ENCODE measurements at places on chromosomes 3 and 15. TPM values are rescaled to one million over a fixed set of nuclear protein-coding genes. Genes with fewer than 3 reads are reported as not detected.

The CKMT1B gene
- total RNA-seq: 31.4 TPM

The CILP gene
- 0.03 TPM for total RNA-seq

The SOX2 gene
- total RNA-seq: 228 TPM

- no peak for DNase-seq
- no peaks in the 10 kb centered on the region for H3K36me3 ChIP-seq
- no peak overlapping the region for H3K27ac ChIP-seq
- no peaks in the 10 kb centered on the region for H3K27me3 ChIP-seq
- H3K4me1 ChIP-seq: no peaks in the 10 kb centered on the region
Observed at GRCh38 chr3:53729618-53730017, 116.6 kb downstream of the CHDH start.

GRCh38 chr3:148265841-148266240 is 431.9 kb upstream of the AGTR1 start:
- no peaks in the 10 kb centered on the region for H3K36me3 ChIP-seq
- H3K27ac ChIP-seq: no peak overlapping the region
- no peak overlapping the region for H3K4me3 ChIP-seq
- H3K4me1 ChIP-seq: no peaks in the 10 kb centered on the region

GRCh38 chr3:143040261-143040879 is 39.0 kb downstream of the U2SURP start:
- H3K27me3 ChIP-seq: no peaks in the 10 kb centered on the region
- DNase-seq: peak; percentile 41
- peaks cover 64% of the 10 kb centered on the region for H3K36me3 ChIP-seq
- H3K4me3 ChIP-seq: no peak overlapping the region
- H3K4me1 ChIP-seq: no peaks in the 10 kb centered on the region

- H3K27ac ChIP-seq: no peak overlapping the region
- no peaks in the 10 kb centered on the region for H3K27me3 ChIP-seq
- peak; percentile 68 for DNase-seq
- H3K4me1 ChIP-seq: peaks cover 3% of the 10 kb centered on the region
Observed at GRCh38 chr3:161409069-161409468, 37.8 kb upstream of the SPTSSB start.

The CLRN1 gene
- total RNA-seq: 0.93 TPM

- H3K27ac ChIP-seq: no peak overlapping the region
- H3K4me3 ChIP-seq: no peak overlapping the region
- no peak for DNase-seq
- peaks cover 13% of the 10 kb centered on the region for H3K4me1 ChIP-seq
- H3K36me3 ChIP-seq: no peaks in the 10 kb centered on the region
Observed at GRCh38 chr3:181921220-181921619, 209.5 kb downstream of the SOX2 start.

The SLC24A5 gene
- not detected for total RNA-seq

DNA sequence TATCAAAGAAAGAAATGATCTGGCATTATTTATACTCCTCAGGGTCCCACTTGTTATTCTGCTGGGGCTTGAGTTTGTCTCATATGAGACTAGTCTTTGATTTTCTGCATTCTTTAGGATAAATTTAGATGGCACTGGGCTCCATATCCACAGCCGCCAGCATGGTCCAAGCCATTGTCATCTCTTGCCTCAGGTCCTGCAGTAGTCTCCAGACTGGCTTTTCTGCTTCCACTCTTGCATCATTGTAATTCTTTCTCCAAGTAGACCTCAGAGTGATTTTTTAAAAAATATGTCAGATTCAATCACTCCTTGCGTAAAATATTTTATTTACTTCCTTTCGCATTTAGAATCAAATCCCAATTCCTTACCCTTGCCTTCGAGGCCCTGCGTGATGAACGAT is 50.4 kb upstream of the ST3GAL6 start:
- DNase-seq: no peak
- H3K36me3 ChIP-seq: no peaks in the 10 kb centered on the region
- H3K4me1 ChIP-seq: peaks cover 31% of the 10 kb centered on the region
- H3K4me3 ChIP-seq: no peak overlapping the region
- H3K27me3 ChIP-seq: no peaks in the 10 kb centered on the region

GRCh38 chr3:33318710-33319380 is 41.6 kb downstream of the FBXL2 start:
- peak; percentile 39 for DNase-seq
- H3K27me3 ChIP-seq: no peaks in the 10 kb centered on the region
- no peak overlapping the region for H3K4me3 ChIP-seq
- peaks cover 10% of the 10 kb centered on the region for H3K4me1 ChIP-seq
- no peaks in the 10 kb centered on the region for H3K36me3 ChIP-seq

The ARPIN gene
- 2.8 TPM for total RNA-seq

DNA sequence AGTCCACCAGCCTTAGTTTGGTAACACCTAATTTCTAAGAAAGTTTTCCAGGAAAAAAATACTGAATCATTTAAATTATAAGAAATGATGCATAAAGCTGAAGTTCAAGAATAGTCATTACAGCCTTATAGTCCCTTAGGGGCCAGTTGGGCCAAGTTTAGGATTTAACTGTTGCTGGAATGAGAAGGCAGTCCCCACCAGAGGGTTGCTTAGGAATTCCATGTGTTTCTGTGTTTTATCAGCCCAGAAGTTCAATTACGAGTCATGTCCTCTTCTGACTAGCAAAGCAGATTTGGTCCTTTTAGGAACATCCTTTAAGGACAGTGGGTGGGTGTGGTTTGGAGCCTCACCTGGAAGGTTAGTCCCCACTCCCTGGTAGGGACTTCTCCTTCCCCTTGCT is 57.0 kb upstream of the NR2E3 start:
- H3K27ac ChIP-seq: no peak overlapping the region
- no peak for DNase-seq
- no peaks in the 10 kb centered on the region for H3K27me3 ChIP-seq
- no peaks in the 10 kb centered on the region for H3K4me1 ChIP-seq

GRCh38 chr3:181616088-181617070 is 95.3 kb upstream of the SOX2 start:
- H3K4me1 ChIP-seq: peaks cover 16% of the 10 kb centered on the region
- H3K4me3 ChIP-seq: no peak overlapping the region
- no peak for DNase-seq
- H3K36me3 ChIP-seq: no peaks in the 10 kb centered on the region

The PRSS50 gene
- 1.4 TPM for total RNA-seq

The AHSG gene
- not detected for total RNA-seq

- H3K4me1 ChIP-seq: no peaks in the 10 kb centered on the region
- no peak overlapping the region for H3K27ac ChIP-seq
Observed at GRCh38 chr3:121710347-121710746, 39.2 kb downstream of the GOLGB1 start.

GRCh38 chr15:63973212-63974009 is 72.9 kb downstream of the DAPK2 start:
- no peaks in the 10 kb centered on the region for H3K27me3 ChIP-seq
- H3K27ac ChIP-seq: peak overlapping the region; percentile 5
- H3K36me3 ChIP-seq: no peaks in the 10 kb centered on the region
- H3K4me1 ChIP-seq: peaks cover 32% of the 10 kb centered on the region
- DNase-seq: no peak

The LRRIQ4 gene
- not detected for total RNA-seq

GRCh38 chr15:96334705-96335410 is 4.4 kb downstream of the NR2F2 start:
- no peaks in the 10 kb centered on the region for H3K36me3 ChIP-seq
- H3K27me3 ChIP-seq: peaks cover 95% of the 10 kb centered on the region
- no peak overlapping the region for H3K27ac ChIP-seq
- H3K4me3 ChIP-seq: no peak overlapping the region
- peak; percentile 12 for DNase-seq

DNA sequence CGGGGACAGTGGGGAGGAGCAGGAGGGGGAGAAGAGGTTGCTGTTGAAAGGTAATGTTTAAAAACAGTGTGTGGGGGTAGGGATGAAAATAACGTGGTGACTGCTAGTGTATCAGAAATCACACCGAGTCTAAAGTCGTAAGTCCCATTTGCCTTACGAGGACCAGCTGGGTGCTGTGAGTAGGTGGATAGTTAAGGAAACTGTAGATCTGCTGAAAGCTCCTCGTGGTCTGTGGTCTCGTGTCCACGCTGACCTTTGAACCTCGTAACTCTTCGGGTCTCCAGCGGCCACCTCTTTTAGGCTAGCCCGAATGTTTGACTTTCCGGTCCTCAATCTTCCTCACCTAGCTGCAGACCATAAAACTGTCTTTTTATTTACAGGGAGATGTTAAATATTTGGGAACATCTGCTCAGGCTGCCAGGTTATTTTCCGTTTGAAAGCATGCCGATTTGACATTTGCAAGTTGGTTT is 29.3 kb upstream of the ST3GAL6 start:
- peaks cover 12% of the 10 kb centered on the region for H3K4me1 ChIP-seq
- DNase-seq: peak; percentile 30
- no peak overlapping the region for H3K27ac ChIP-seq
- no peaks in the 10 kb centered on the region for H3K36me3 ChIP-seq

DNA sequence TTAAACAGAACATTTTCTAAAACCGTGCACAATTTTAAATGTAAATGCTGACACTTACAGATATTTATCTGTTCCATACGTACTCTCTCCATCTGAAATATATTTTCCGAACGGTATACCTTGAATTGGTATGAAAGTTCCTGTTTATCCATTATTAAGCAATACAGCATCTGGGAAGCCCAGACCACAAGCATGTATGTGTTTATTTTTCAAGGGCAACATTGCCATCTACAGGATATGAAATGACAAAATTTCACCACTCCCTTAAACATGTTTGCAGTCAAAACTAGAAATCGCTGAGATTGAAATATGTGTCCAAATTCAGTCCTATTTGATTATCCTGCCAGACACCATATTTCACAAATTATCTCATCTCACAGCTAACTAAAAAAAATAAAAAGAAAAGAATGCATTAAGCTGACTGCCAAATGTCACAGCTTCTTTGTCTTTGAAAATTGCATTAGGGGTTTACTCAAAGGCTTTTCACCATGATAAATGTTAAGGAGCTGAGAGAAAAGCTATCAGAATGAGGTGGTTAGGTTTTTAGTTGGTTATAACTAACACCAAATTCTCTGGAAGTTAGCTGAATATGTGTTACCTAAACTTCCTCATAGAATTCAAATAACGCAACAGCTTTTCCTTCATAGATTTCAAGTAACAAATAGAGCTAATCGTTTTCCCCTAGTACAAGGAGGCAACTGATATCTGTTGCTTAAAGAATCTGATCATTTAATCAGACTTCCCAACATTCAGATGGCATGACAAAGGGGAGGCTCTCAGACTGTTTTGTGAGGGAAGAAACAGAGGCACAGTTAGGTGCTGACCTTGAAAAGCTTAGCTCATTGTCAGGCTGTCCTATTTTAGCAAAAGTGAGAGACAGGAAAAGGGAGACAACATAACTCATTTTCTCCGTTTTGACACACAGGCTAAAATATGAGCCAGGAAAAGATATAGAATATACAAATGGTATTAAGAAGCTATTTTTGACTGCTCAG is 533.1 kb downstream of the TBL1XR1 start:
- no peaks in the 10 kb centered on the region for H3K27me3 ChIP-seq
- peak; percentile 54 for DNase-seq
- no peak overlapping the region for H3K4me3 ChIP-seq
- H3K4me1 ChIP-seq: peaks cover 14% of the 10 kb centered on the region
- H3K36me3 ChIP-seq: no peaks in the 10 kb centered on the region

GRCh38 chr3:99966662-99967416 is 147.5 kb downstream of the FILIP1L start:
- no peak overlapping the region for H3K27ac ChIP-seq
- H3K27me3 ChIP-seq: no peaks in the 10 kb centered on the region
- no peaks in the 10 kb centered on the region for H3K36me3 ChIP-seq
- H3K4me3 ChIP-seq: no peak overlapping the region
- H3K4me1 ChIP-seq: no peaks in the 10 kb centered on the region

DNA sequence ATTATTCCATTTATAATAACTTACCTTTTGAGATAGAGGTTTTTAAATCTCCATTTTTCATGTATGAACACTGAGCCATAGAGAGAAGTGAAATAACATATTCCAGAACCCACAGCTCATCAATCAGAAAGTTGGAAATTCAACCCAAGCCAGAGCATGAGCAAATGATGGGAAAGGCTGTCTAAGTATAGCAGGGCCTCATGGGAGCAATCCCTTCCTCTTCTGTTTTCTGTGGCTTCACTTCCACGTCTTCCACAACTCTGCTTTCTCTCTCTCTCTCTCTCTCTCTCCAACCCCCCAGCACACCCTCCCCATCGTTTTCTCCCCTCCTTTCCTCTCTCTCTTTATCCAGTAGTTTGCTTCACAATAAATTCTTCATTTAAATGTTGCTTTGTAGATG is 14.8 kb upstream of the IL1RAP start:
- DNase-seq: no peak
- no peak overlapping the region for H3K27ac ChIP-seq
- no peaks in the 10 kb centered on the region for H3K4me1 ChIP-seq
- no peaks in the 10 kb centered on the region for H3K27me3 ChIP-seq
- H3K4me3 ChIP-seq: no peak overlapping the region

DNA sequence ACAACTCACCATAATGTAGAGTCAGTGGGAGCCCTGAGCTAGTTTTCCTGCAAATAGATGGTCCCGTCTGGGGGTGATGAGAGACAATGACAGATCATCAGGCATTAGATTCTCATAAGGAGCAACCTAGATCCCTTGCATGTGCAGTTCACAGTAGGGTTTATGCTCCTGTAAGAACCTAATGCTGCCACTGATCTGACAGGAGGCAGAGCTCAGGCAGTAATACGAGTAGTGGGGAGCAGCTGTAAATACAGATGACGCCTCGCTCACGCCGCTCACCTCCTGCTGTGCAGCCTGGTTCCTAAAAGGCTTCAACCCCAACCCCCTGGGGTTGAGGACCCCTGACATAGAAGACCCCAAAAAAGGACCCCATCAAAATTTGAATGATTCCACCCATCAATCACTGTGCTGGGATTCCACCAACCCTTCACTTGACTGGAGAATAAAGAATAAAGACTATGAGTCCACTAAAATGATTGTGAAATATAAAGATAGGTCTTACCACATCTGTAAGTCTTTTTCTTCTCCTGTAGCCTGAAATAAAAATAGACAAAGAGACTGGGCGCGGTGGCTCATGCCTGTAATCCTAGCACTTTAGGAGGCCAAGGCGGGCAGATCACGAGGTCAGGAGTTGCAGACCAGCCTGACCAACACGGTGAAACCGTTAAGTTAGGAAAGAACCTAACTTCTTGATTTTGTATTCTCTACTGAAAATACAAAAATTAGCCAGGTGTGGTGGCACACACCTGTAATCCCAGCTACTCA is 9.9 kb upstream of the UBL7 start:
- H3K36me3 ChIP-seq: no peaks in the 10 kb centered on the region
- H3K4me3 ChIP-seq: no peak overlapping the region
- no peak for DNase-seq
- no peaks in the 10 kb centered on the region for H3K4me1 ChIP-seq

DNA sequence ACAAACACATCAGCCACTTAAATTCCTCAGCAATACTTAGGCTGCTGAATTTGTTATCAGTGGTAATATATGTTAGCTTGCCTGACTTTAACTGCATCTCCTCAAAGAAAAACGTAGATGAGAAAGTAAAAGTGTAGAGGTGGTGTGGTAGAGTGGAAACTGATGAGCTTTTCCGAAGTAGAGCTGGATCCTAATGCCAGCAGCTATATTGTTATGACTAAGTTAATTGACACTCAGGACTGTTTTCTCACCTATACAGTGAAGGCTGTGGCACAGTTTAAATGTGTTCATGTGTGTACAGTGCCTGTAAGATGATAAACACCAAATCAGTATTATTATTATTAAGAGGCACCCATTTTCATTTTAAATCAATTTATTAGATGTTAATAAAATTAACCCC is 174.9 kb downstream of the TNIK start:
- peaks cover 11% of the 10 kb centered on the region for H3K4me1 ChIP-seq
- no peak for DNase-seq
- H3K27ac ChIP-seq: no peak overlapping the region
- no peaks in the 10 kb centered on the region for H3K27me3 ChIP-seq
- no peak overlapping the region for H3K4me3 ChIP-seq
- H3K36me3 ChIP-seq: no peaks in the 10 kb centered on the region

- H3K4me3 ChIP-seq: no peak overlapping the region
- no peaks in the 10 kb centered on the region for H3K27me3 ChIP-seq
- no peak overlapping the region for H3K27ac ChIP-seq
- no peak for DNase-seq
- H3K4me1 ChIP-seq: peaks cover 5% of the 10 kb centered on the region
- H3K36me3 ChIP-seq: no peaks in the 10 kb centered on the region
Observed at GRCh38 chr3:32076566-32076965, 29.9 kb upstream of the GPD1L start.
